A549 (cell line): ENCODE measurements at places on chromosomes 7 and 10.

GRCh38 chr7:111424768-111425167, 137.5 kb downstream of the IMMP2L start:
- DNase-seq, result no peak

GRCh38 chr10:32033171-32033570, 23.1 kb downstream of the KIF5B start:
- DNase-seq, result no peak

DNA sequence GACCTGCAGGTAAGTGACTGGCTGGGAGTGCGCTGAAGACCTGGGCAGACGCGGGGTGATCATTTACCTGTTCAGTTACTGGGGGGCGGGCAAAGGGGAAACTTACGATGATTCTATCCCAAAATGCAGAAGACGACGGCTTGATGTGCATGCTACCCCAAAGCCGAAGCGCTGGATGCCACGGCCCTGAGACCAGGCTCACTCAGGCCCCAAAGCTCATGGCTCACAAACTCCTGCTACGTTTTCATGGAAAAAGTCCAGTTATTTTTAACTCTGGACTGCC, 200.6 kb downstream of the DIP2C start:
- DNase-seq, result no peak

DNA sequence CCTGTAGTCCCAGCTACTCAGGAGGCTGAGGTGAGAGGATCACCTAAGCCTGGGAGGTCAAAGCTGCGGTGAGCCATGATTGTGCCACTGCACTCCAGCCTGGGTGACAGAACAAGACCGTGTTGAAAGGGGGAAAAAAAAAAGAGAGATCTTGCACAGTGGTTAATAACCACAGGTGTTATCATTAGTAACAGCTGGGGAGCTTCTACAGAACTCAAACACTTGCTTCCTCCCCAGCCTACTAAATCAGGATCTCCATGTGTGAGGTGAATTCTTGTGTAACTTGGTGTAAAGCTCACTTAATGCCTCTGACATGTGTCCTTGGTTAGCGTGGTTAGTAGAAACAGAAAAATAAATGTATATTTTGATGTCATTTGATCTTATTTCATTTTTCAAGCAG, 43.9 kb upstream of the BMS1 start:
- DNase-seq, result no peak

- no peak for DNase-seq
Observed at GRCh38 chr10:30831426-30831825, 200.2 kb downstream of the ZNF438 start.

DNA sequence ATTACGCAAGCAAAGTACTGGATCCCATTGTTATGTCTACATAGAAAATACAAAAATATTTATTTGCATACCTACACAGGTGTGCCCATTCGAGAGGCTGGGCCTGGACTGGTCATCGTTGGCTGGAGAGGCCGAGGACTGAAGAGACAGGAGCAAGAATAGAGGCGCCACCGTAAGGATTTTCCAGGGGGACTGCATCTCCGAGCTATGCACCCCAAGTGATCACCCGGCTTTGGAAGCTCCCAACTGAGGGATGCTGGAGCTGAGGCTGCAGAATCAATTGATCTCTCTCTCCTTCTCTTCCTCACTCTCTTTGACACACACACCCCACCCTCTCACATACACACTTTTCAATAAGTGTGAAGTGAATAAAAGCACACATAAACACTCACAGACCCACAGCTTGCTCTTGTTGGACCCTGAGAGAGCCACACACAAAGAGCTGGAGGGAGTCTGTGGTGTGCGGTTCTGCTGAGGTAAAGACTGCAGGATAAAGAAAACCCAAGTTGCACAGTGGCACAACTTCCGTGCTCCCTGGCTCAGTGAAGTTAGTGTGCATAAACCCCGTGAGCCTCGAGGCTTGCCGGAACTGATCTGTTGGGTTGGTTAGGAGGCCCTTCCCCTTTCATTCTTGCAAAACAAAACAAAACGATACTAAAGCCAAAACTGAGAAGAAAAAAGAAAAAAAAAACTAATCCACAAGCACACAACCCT, at the start of gene AOAH:
Gene AOAH, minus strand, starts transcription at position 544 of the 714 bp plus-strand sequence. Its CDS starts 346 bp downstream, at position 198.
- no peak for DNase-seq

DNA sequence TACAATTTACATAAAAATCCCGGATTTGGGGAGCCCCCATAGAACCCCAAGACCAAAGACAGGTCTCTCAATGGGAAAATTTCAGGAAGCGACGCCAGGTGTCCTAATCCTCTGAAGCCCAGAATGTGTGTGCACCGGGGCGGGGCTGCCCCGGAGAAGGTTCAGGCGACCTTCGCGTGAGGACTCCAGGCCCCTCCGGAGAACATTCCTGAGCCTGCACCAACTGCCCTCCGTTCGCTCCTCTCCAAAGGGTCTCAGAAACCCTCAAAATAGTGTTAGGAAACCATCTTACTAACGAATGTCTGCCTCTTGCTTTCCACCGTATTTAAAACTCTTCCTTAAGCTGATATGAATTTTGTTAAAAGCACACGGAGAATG, 78.5 kb upstream of the INSIG1 start:
- DNase-seq, result no peak

GRCh38 chr7:77182261-77182660, 17.4 kb downstream of the FGL2 start:
- DNase-seq, result no peak
